ENCODE measurements at places on chromosomes 3 and 15.

DNA sequence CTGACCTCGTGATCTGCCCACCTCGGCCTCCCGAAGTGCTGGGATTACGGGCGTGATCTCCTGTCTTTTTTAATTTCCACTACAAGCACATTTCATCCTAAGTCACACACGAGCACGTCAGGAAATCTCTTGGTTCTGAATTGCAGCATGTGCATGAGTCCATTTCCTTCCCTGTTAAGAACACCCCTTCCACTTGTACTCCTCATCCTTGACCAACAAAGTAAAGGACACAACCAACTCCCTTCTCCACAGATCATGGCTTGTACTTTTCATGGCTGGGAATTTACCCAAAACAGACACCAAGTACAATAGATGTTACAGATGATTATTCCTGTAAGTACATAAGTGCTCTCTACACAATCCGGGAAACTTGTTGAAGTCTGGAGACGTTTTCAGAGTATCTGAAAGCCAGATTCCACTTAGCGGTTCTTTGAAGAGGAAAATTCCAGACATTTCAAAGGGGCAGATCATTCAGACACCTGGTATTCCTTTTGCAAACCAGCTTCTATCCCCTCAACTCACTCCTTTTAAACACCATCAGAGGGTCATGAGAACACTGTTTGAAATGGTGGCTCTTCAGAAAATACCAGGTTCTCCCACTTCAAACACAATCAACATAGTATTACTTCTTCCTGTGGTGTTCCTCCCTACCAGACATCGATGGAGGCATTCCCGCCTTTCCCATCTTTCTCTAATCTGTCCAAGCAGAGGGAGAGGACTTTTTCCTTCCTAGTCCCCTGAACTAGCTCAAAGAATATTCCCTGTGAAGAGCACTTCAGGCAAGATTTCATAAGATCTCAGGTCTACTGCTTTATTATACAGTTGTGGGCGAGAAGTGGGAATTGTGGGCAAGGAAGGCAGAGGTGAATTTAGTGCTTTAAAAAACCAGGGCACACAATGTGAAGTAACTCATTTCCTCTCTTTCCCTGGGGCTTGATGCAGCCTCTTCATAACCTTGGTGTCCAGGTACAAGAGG, 80.1 kb upstream of the TSC22D2 start:
- DNase-seq, result no peak

- DNase-seq, result no peak
These were observed 301.8 kb downstream of the NLGN1 start for GRCh38 chr3:173699353-173699752.

GRCh38 chr3:144033863-144034262, 62.2 kb downstream of the DIPK2A start:
- no peak for DNase-seq

- no peak for DNase-seq
These were observed 264.2 kb downstream of the ROBO2 start for GRCh38 chr3:77303955-77304699.

- no peak for DNase-seq
These were observed 48.7 kb downstream of the ZPLD1 start for GRCh38 chr3:102483556-102483955.

GRCh38 chr3:53673722-53674350, 172.4 kb downstream of the CHDH start:
- DNase-seq, result no peak

GRCh38 chr3:95120921-95121320, 1058.1 kb downstream of the NSUN3 start:
- no peak for DNase-seq

All from neural crest cell (in vitro differentiated cells).